Neuronal stem cell (in vitro differentiated cells): ENCODE measurements at places on chromosomes 1 and 21.

DNA sequence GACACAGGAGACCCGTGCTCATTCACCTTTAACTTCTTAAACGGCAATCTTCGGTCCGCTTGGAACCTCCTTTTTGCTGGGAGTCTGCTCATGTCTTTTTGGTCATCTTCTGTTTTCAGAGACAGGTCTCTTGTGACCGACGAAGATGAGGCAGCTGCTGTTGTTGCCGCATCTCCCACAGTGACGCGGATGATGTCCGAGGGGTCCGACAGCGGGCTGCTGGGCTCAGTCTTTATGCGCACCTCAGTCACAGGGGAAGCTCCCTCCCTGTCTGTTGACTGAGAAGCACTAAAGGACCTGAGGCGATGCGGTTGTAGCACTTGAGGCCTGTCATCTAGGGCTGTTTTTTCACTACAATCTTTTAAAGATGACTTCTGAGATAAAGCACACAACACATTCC, 17.6 kb downstream of the ZBTB21 start:
- no peaks in the 10 kb centered on the region for H3K27me3 ChIP-seq
- H3K4me1 ChIP-seq = no peaks in the 10 kb centered on the region
- H3K4me3 ChIP-seq = no peak overlapping the region
- H3K36me3 ChIP-seq = peaks cover 85% of the 10 kb centered on the region
- DNase-seq = no peak
- H3K27ac ChIP-seq = no peak overlapping the region

GRCh38 chr1:64912191-64912590, 54.2 kb downstream of the JAK1 start:
- no peak overlapping the region for H3K4me3 ChIP-seq
- DNase-seq = no peak
- H3K36me3 ChIP-seq = no peaks in the 10 kb centered on the region
- no peaks in the 10 kb centered on the region for H3K4me1 ChIP-seq

DNA sequence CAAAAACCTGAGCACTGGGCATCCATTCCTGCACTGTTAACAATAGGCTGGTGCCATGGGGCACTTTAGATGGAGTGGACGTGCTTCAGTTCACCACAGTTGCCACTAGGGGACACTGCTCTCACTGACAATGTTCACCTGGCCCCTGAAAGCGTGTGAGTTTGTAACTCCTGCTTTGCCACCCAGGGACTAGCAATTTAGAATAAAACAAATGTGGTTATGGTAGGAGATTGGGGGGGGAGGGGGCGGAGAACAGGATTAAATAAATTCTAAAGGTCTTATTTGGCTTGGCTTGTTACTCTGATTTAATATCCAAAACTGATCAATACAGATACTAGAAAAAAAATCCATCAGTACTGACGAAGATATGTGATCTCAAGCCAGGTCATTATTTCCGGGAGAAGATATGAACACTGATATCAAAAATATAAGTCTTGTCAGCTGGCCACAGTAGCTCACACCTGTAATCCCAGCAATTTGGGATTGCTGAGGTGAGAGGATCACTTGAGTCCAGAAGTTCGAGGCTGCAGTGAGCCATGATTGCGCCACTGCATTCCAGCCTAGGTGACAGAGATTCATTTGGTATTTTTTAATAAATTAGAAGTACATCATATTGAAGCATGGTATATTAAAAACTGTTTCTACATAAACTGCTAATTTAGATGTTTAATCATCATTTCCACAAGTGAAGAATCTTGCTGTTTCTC, 23.2 kb downstream of the INTS7 start:
- peaks cover 10% of the 10 kb centered on the region for H3K36me3 ChIP-seq
- no peaks in the 10 kb centered on the region for H3K4me1 ChIP-seq
- no peak overlapping the region for H3K4me3 ChIP-seq
- no peaks in the 10 kb centered on the region for H3K27me3 ChIP-seq
- peak; percentile 35 for DNase-seq
- H3K27ac ChIP-seq = no peak overlapping the region

DNA sequence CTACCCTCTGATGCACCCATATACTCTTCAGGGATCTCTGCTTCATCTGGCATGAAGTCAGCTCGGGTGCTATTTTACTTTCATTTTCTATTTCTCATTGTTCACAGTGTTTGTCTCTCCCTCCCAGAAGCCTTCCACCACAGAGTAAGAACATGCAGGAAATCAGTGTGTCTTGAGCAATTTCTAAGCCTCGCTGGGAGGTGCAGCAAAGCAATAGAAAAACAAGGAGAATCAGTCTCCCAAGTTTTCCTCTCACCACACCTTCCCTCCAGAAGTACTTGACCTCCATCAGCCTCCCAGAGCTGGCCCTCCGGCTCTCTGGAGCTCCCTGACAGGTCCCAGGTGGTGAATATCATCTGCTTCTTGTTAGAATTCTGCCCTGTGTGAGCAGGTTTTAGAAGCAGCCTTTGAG, 594.7 kb upstream of the CAMK1G start:
- H3K36me3 ChIP-seq = no peaks in the 10 kb centered on the region
- H3K4me3 ChIP-seq = no peak overlapping the region
- H3K27ac ChIP-seq = no peak overlapping the region
- no peak for DNase-seq

DNA sequence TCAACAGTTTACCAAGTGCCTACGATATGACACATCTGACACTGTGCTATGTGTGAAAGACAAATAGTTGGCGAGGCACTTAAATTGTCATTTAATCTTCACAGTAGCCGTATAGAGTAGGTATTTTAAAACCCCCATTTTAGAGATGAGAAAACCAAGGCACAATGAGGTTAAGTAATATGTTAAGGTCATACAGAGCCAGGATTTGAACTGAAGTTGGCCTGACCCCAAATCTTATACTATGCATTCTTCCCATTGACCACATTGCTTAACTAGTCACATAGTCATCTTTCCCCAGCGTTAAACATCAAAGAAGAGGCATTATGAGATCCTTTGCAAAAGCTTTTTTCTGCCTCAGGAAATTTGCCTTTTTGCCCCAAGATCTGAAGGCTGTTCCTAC, 3.9 kb downstream of the INKA2 start:
- no peak for DNase-seq
- no peak overlapping the region for H3K4me3 ChIP-seq
- H3K27ac ChIP-seq = no peak overlapping the region
- peaks cover 51% of the 10 kb centered on the region for H3K4me1 ChIP-seq
- no peaks in the 10 kb centered on the region for H3K27me3 ChIP-seq

- H3K27me3 ChIP-seq = no peaks in the 10 kb centered on the region
- H3K4me3 ChIP-seq = no peak overlapping the region
- no peaks in the 10 kb centered on the region for H3K36me3 ChIP-seq
- DNase-seq = no peak
- no peak overlapping the region for H3K27ac ChIP-seq
Observed at GRCh38 chr1:204647805-204648153, 37.8 kb downstream of the LRRN2 start.

- no peaks in the 10 kb centered on the region for H3K36me3 ChIP-seq
- no peaks in the 10 kb centered on the region for H3K27me3 ChIP-seq
- H3K27ac ChIP-seq = no peak overlapping the region
- no peak overlapping the region for H3K4me3 ChIP-seq
Observed at GRCh38 chr1:66642992-66643391, 109.0 kb downstream of the SGIP1 start.

DNA sequence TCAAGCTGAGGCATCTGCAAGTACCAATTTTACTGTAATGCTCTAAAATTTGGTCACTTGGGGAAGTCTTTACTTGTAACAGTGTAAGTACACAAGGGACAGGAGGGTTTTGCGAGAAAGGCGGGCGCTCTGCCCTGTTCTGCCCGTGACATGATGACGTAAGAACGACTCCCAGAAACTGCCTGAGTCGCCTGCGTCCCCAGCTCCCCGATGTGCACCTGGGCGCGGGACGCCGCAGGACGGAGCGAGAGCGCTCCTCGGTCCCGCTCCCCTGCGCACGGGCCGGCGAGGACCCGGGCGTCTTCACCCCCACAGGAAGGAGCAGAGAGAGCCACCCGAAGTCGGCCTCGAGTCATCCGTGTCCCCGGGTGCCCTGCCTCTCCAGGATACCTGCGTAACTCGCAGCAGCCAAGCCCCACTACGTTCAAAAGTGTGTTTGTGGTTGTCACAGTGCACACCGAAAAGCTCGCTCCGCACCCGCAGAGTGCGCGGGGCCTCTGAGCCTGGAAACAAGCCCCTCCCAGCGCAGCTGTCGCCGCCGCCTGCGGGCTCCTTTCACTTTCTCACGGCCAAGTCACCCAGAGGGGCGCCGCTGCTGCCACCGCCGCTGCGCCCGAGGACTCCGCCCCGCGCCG, 3.3 kb upstream of the ZBTB18 start:
- peaks cover 3% of the 10 kb centered on the region for H3K4me1 ChIP-seq
- peak overlapping the region; percentile 90 for H3K4me3 ChIP-seq
- no peaks in the 10 kb centered on the region for H3K27me3 ChIP-seq
- H3K36me3 ChIP-seq = no peaks in the 10 kb centered on the region

GRCh38 chr1:36729716-36730510, 247.2 kb upstream of the CSF3R start:
- H3K27ac ChIP-seq = no peak overlapping the region
- DNase-seq = no peak
- peaks cover 14% of the 10 kb centered on the region for H3K4me1 ChIP-seq

DNA sequence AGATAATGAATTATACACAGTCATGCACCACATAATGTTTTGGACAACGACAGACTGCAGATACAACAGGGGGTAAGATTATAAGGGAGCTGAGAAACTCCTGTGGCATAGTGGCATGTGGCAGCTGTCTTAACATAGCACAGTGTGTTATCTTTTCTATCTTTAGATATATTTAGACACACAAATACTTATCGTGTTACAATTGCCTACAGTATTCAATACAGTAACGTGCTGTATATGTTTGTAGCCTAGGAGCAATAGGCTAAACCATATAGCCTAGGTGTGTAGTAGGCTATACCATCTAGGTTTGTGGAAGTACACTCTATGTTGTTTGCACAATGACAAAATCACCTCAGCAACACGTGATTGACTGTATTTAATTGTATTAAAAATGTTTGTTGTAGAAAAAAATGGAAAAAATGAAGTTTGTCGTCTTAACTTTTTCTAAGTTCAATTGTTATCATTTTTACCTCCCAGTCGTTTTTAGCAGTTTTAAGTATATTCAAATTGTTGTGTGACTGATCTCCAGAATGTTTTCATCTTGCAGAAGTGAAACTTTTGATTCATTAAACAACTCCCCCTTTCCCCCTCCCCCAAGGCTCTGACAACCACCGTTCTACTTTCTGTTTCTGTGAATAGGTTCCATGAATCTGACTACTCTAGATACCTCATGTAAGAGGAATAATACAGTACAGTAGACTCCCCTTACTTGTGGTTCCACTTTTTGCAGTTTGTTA, 351.0 kb upstream of the B3GALT2 start:
- no peaks in the 10 kb centered on the region for H3K27me3 ChIP-seq
- no peak overlapping the region for H3K27ac ChIP-seq
- H3K36me3 ChIP-seq = no peaks in the 10 kb centered on the region
- no peaks in the 10 kb centered on the region for H3K4me1 ChIP-seq

- DNase-seq = no peak
- no peaks in the 10 kb centered on the region for H3K27me3 ChIP-seq
- H3K4me1 ChIP-seq = no peaks in the 10 kb centered on the region
Observed at GRCh38 chr21:34825101-34825500, 156.3 kb downstream of the CLIC6 start.

DNA sequence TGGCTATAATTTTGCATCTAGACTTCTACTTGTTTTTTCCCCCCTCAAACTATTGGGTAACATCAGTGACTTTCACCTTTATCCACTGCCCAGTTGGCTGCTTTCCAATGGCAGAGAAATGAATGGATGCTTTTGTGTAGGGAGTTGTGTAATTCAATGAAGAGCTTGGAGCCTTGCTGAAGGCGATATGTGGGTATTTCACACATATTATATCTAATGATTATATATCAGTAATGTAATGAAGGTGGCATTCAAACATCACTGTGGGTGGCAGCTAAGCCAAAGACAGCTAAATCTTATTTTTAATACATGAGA, 81.2 kb downstream of the TGFB2 start:
- H3K36me3 ChIP-seq = no peaks in the 10 kb centered on the region
- no peak overlapping the region for H3K4me3 ChIP-seq
- H3K27me3 ChIP-seq = no peaks in the 10 kb centered on the region
- no peak for DNase-seq
- H3K27ac ChIP-seq = no peak overlapping the region
- H3K4me1 ChIP-seq = peaks cover 2% of the 10 kb centered on the region

GRCh38 chr1:119467857-119468668, 38.9 kb upstream of the HSD3B1 start:
- H3K36me3 ChIP-seq = no peaks in the 10 kb centered on the region
- H3K4me1 ChIP-seq = no peaks in the 10 kb centered on the region
- no peak overlapping the region for H3K27ac ChIP-seq
- H3K4me3 ChIP-seq = no peak overlapping the region
- peaks cover 7% of the 10 kb centered on the region for H3K27me3 ChIP-seq

- no peak for DNase-seq
- H3K4me3 ChIP-seq = no peak overlapping the region
- H3K36me3 ChIP-seq = no peaks in the 10 kb centered on the region
- H3K4me1 ChIP-seq = peaks cover 3% of the 10 kb centered on the region
Observed at GRCh38 chr1:239126884-239127283, 259.5 kb upstream of the CHRM3 start.
